ENCODE measurements at places on chromosomes 16 and 17.

DNA sequence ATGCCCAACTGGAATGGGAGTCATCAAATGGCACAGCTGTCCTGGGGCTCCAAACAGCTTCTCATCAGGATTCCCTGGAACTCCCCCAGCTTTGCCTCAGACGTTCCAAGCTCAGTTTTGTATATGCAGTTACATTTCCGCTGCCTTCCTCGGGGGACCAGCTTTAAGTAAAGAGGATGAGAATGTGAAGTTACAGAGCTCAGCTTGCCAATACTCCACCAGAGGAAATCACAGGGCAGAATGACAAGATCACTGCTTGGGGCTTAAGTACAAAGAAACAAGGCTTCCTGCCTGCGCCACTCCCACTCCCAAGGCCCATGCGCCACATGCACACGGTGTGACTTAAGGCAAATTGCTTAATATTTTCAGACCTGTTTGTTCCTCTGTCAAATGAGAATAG lies 272.4 kb upstream of the CDH11 start:
- no peak for DNase-seq

DNA sequence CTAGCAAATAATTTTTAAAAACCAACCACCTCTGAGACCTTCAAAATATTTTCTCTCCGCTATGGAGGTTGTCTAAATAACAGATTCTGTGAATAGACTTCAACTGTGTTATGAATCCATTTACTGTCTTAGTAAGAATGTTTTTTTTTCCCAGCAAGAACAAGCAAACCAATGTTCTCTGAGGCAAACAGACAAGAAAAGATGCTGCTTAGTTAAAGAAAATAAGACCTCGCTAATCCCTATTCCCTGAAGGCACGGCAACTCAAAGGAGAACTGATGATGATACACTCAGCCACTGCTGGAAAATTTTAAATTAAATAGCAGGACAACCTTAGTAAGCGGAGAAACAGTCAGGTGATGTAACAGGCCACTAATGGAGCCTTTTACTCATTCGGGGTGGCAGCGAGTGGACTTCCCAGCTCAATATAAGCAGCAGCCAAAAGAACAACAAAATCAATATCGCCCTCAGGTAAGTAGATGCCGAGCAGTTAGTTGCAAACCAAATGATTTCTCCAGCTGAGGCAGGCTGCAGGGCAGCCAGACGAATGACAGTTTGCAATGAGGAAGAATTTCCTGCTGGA lies 81.8 kb downstream of the CPPED1 start:
- no peak for DNase-seq

- DNase-seq: no peak
Observed at GRCh38 chr16:68081861-68082628, 3.1 kb upstream of the NFATC3 start.

DNA sequence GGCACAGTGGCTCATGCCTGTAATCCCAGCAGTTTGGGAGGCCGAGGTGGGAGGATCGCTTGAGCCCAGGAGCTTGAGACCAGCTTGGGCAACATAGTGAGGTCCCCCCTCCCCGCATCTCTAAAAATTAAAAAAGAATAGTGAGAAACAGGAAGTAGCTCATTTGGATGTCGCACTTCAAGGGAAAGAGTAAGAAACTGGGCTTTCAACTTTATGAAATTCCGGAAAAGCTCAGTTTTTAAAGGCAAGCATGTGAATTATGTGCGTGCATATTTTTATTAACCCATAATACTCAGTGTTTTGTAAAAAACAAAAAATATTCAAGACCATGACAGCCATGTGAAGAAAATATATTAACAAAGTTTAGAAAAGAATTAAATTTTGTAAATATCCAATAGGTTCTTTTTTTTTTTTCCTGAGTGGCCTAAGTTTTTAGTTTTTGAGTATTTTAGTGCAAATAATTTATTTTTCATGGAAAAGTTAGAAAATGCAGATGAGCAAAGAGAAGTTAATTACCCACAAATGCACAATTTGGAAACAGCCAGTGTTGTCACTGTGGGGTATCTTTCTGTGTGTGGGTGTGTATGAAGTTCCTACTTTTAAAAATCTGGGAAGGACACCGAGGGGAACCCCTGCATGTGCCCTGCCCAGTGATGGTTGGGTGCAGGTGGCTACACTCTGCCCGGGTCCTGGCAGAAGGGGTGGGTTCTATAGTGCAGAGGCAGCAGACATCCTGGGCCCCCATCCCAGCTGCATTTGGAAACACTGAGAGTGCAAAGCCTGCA lies 40.0 kb downstream of the CIBAR2 start:
- DNase-seq: no peak

DNA sequence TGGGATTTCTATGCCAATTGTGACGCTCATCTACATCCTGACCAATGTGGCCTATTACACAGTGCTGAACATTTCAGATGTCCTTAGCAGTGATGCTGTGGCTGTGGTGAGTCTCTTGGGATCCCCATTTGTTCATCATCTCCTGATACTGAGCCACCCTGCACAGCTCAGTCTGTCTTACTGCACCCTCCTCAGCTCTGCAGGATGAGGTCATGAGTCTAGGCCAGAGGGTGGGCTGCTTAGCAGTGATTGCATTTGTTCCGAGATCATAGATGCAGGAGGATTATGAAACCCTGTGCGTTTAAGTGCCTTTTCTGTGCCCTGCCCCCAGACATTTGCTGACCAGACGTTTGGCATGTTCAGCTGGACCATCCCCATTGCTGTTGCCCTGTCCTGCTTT lies 19.5 kb downstream of the SLC7A6OS start:
- no peak for DNase-seq
